ENCODE measurements at places on chromosomes 5 and 9. TPM values are rescaled to one million over a fixed set of nuclear protein-coding genes. Genes with fewer than 3 reads are reported as not detected.

GRCh38 chr9:69393425-69393824, 68.4 kb downstream of the ENTREP1 start:
- no peak for DNase-seq

- DNase-seq: no peak
These were observed 134.8 kb downstream of the EPB41L4A start for GRCh38 chr5:112283943-112284929.

- no peak for DNase-seq
These were observed 29.8 kb downstream of the TNFAIP8 start for GRCh38 chr5:119385536-119386128.

DNA sequence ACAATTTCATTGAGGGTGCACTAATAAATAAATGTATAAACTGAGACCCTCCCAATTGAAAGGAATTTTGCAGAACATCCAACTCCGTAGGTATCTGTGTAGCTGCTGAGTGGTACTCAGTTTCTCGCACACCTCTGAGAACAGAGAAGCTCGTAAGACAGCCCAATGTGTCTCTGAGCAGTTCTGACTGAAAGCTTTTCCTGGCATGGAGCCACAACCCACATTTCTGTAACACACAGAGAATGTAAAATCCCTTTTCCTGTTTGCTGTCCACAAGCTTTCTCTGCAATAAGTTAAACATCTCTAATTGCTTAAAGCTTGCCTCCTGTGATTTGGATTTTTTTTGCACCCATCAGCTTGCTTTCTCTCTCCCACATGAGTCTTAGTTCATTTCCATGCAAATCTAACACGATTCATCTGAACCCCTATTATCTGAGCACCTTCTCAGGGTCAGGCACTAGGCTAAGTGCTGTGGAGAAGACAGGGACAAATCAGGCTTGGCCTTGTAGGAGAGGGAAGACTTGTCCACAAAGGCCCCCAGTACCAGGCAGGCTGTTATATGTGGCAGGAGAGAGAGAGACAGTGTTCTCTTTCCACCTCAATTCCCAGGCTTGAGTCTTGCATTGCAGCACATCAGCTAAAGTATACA, 44.2 kb upstream of the COL15A1 start:
- DNase-seq: no peak

Gene ARHGEF39
- 1.3 TPM for total RNA-seq

GRCh38 chr9:35508069-35508468, 18.2 kb downstream of the RUSC2 start:
- no peak for DNase-seq

DNA sequence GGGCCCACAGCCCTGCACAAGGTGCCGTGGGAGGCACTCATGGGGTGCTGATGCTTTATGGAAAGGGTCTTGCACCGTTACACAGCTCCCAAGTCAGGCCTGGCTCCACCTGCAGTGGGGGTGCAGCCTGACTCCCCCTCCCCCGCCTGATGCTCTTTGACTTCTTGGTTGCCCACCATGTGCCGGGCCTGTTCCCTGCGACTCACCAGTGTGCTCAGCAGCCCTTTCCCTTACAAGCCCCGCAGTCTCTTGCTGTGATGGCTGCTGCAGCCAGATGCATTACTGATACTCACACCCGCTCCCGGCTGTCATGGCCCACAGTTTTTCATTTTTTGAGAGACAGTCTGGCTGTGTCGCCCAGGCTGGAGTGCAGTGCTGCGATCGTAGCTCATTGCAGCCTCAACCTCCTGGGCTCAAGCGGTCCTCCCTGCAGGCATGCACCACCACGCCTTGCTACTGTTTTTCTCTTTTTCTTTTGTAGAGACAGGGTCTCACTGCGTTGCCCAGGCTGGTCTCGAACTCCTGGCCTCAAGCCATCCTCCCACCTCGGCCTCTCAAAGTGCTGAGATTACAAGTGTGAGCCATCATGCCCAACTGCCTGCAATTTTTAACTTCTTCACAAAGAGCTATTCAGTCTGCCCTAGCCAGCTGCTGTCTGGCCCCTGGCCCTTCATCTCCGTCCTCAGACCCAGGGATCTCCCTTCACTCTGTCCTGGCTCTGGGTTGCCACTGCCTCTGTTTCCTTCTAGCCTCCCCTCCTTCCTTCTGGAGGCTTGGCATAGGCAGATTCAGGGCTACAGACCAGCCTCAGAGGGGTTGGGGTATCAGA, 109.5 kb downstream of the RXRA start:
- no peak for DNase-seq

- DNase-seq: no peak
These were observed 148.8 kb downstream of the MEF2C start for GRCh38 chr5:88734191-88734640.

Gene RANBP3L
- 8.0 TPM for total RNA-seq

Data from cerebellum (tissue), 4 donors.